ENCODE measurements at places on chromosomes 4 and X. TPM values are rescaled to one million over a fixed set of nuclear protein-coding genes. Genes with fewer than 3 reads are reported as not detected.
A peak's percentile ranks its signal among the peaks of the same experiment; 100 is the strongest.

Gene ZNF185
- polyA plus RNA-seq, result 4.0 TPM

Gene AMELX
- polyA plus RNA-seq, result not detected

Gene DCAF4L1
- polyA plus RNA-seq, result not detected

Gene MAGEB10
- not detected for polyA plus RNA-seq

- DNase-seq, result no peak
Observed at GRCh38 chr4:53194727-53195126, 171.1 kb downstream of the SCFD2 start.

GRCh38 chrX:121260596-121261240 is 213.3 kb downstream of the GLUD2 start:
- DNase-seq, result peak; percentile 24

GRCh38 chr4:184821242-184821641 is 4.5 kb downstream of the ACSL1 start:
- DNase-seq, result no peak

- DNase-seq, result peak; percentile 46
Observed at GRCh38 chr4:181569553-181569952, 673.6 kb upstream of the TENM3 start.

GRCh38 chrX:148070504-148070877 is 89.4 kb downstream of the FMR1NB start:
- no peak for DNase-seq

- DNase-seq, result peak; percentile 33
Observed at GRCh38 chrX:73214426-73215094, at the start of gene NAP1L2. Gene NAP1L2 (minus strand): TSS chrX:73214851. CDS start chrX:73214492, 359 bp downstream.

- DNase-seq, result no peak
Observed at GRCh38 chr4:15198070-15198727, 195.9 kb downstream of the CPEB2 start.

- DNase-seq, result peak; percentile 72
Observed at GRCh38 chr4:6873792-6874461, 35.7 kb upstream of the TBC1D14 start.
